ENCODE measurements at places on chromosomes 7 and 10.

DNA sequence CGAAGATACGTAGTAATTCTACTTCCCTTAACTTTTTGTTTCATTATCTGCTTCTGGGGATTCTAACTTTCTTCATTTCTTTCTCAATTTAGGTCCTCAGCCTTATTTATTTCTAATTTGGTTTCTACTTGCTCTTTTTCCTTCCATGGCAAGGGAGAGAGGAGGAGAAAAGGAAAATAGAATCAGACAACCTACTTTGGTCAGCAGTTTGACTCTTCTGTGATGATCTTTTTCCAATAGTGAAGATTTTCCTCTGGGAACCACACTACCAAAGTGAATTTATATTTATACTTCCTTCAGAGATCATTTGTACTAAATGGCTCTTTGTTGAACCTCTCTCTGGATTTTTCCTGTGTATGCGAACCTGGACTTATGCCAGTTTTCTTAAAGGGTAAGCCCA lies 90.2 kb downstream of the TMEM26 start:
- DNase-seq = no peak

GRCh38 chr10:109875151-109875568 lies 48.2 kb downstream of the XPNPEP1 start:
- DNase-seq = no peak

DNA sequence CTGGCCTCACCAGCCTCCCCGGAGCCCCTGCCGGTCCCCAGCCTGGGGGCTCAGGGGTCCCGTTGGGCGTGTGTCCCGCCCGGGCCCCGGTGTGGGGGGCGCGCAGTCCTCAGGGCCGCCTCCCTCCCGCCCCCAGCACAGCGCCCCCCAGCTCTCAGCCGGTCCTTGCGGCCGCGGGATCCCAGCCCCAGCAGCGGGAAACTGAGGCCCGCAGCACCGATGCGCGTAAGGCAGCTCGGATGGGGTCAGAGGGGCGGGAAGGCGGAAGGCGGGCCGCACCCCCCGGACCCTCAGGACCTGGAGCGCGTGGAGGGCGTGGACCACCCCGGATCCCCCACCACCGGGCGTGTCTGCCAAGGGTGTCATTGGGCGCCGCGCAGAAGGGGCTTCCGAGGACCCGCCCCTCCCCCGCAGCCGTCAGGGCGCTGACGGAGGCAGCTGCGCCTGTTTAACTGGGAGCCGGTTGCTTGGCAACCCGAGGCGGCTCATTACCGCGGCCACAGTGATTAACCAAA lies 14.9 kb downstream of the UNCX start:
- no peak for DNase-seq

DNA sequence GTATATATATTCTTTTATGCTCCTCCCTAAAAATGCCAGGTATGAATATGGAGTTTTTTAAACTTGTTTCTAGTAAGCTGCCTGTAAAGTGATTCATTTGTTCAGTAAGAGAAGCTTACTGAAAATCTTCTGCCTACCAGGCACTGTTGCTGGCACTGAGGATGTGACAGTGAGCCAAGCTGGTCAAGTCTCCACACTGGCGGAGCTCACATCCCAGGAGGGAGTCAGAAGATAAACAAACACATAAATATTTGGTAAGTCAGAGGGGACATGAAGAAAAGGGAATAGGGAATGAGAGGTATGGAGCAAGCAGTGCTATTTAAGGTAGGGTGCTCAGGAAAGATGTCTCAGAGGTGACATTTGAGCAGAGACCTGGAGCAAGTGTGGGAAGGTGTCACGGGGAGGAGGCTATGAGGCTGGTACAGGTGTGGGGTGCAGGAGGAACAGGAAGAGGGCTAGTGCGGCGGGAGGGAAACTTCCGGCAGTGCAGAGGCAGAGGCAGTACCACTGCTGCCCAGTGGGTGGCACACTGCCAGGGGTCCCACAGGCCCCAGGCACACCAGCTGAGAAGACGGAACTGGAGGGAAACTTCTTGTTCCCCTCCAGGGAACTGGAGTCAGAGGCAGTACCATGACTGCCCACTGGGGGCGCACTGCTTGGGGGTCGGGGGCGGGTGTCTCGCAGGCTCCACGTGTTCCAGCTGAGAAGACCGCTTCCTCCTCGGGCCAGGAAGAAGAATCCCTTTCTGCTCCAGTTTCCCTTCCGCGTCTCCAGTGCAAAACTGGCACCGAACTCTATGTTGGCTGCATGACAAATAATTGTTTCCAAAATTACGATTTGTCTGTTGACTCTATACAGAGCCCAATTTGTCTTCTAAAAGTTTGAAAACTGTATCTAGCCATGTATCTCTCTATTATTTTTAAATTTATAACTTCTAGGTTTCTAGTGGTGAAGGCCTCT lies 161.0 kb downstream of the TEX36 start:
- no peak for DNase-seq

DNA sequence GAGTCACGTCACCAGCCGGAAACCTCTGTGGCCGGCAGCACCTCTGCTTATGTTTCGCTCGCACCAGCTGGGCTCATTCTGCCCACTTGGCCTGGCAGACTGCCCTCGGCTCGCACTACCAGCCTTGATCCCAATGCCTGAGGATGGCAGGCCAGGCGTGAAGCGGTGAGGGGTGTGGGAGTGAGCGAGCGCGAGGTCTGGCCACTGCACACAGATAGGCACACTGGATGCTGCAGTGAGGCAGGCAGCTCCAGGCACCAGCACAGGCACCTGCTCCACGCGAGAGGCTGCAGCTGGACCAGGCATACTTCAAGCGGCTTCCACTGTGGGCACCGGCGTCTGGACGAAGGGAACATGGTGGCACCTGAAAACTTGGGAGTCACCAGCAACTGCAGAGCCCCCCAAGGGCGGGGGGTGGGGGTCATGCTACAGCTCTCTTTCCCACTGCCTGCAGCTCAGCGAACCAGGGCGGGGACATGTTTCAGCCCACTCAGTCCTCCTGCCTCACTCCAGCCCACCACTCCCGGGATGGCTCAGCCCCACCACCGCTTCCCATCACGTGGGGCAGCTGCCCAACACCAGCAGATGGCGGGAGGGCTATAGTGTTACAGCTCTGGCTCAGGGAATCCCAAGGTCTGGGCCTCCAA lies 5.4 kb upstream of the DMTF1 start:
- no peak for DNase-seq

- DNase-seq = no peak
These were observed 9.7 kb downstream of the ACADSB start for GRCh38 chr10:123018531-123018930.

DNA sequence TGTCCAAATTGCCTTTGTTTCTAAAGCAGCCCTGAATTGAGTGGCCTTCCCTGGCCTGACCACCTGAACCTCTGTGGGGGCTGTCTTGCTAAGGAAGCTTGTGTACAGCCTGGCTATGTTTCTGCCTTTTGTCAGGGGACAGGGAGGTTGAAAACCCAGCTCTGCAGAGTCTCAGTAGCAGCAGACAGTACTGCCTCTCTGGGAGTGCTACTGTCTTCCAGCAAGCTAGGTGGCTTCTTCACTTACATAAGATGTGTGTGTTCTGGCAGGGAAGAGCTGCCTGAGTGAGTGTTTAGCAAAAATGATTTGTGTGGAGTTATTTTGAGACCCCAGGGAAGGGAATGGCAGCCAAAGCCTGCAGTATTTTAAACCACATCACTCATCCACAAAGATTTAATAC lies 57.4 kb downstream of the LRRC4 start:
- DNase-seq = no peak

GRCh38 chr10:27635290-27635689 lies 110.3 kb downstream of the MKX start:
- no peak for DNase-seq

DNA sequence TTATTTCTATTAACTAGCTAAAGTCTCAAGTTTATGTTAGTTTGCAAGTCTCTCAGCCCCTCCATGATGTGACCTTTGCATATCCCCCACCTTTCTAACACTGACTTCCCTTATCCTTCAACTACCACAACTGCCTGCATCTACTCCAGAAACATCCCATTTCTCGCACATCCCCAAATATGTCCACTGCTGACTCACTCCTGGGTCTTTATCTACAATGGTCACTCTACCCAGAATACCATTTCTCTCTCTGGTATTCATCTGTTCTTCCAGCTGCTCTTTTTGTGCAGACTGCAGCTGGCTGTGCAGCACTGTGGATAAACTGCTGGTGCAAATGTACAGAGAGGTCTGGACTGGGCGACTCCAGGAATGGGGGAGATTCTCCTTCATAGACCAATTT lies 32.7 kb upstream of the PRSS1 start:
- DNase-seq = no peak

GRCh38 chr10:110822712-110823311 lies 48.9 kb upstream of the PDCD4 start:
- no peak for DNase-seq

GRCh38 chr7:30838008-30838407 lies 66.8 kb downstream of the MINDY4 start:
- DNase-seq = no peak

DNA sequence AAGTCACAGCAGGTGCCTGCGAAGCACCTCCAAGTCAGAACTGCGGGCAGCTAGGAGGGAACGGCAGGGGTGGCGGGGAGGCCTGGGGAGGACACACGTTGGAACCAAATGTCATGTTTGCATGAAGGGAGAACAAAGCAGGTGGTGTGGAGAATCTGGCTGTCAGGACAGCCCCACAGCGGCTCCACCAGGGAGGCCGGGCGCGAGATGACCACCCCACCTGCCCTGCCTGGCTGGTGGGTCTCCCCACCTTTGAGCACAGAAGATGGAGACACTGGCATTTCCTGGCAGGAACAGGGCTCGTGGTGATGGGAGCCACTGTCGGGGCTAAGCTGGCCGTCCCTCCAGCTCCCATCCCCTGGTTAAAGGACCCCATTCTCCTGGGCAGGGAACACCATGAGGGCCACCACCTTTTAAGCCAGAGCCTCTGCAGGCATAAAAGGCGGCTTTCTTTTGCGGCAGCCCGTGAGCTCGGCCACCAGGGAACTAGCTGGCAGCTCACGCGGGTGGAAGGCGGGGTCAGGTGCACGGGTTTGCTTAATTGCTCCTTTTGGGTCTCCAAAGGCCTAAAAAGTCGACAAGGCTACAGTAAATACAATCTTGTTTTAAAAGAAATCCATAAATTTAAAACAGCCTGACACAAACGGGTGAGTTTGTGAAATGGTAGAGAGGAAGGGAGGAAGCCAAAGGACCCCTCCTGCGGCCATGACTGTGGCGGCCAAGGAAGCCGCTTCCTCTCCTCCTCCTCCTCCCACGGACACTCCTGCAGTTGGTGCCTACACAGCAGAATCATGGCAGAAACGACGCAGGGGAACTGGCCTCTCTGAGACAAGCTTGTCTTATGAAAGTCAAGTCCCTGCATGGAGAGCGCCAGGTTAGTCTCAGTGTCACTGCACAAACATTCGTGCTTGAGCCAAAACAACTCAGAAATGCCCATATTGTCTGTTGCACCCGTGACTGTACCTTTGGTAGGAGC lies 213.8 kb downstream of the DNAJB6 start:
- DNase-seq = no peak

GRCh38 chr7:105940109-105940508 lies 23.0 kb upstream of the CDHR3 start:
- no peak for DNase-seq

DNA sequence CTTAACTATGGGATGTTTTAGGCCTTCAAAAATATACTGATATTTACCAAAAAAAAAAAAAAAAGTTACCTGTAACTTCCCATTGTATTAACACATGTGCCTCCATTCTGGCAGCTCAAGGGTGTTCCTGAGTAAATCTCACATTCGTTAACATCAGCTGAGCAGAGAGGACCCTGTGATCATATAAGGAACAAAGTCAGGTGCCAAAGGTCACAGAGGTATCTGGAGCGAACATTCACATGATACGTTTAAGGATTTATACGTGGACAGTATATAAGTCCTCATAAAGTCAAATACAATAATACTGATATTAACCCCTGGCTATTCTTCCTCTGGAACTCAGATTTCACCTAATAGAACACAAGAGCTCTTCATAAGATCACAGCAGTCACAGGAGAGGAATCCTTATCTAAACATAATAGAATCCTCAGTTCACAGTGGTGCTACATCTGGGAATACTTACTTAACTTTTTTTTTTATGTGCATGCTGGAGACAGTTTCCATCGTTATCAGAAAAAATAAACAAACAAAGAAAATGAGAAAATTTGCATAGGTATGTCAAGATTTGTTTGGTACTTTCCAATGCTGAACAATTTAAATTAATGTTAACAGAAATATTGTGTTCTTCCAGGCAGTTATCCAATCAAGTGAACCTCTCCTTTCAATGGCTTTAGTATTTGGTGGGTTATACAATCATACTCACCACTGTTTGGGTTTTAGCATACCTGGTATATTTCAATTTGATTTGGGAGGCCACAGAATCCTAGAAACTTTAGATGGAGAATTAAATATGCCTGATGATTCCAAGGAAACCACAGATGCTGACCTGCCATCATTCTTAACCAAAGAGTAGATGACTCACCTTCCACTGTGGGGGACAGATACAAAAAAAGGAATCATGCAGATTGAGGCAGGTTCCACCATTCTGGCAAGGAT lies 6.6 kb downstream of the CUBN start:
- no peak for DNase-seq

DNA sequence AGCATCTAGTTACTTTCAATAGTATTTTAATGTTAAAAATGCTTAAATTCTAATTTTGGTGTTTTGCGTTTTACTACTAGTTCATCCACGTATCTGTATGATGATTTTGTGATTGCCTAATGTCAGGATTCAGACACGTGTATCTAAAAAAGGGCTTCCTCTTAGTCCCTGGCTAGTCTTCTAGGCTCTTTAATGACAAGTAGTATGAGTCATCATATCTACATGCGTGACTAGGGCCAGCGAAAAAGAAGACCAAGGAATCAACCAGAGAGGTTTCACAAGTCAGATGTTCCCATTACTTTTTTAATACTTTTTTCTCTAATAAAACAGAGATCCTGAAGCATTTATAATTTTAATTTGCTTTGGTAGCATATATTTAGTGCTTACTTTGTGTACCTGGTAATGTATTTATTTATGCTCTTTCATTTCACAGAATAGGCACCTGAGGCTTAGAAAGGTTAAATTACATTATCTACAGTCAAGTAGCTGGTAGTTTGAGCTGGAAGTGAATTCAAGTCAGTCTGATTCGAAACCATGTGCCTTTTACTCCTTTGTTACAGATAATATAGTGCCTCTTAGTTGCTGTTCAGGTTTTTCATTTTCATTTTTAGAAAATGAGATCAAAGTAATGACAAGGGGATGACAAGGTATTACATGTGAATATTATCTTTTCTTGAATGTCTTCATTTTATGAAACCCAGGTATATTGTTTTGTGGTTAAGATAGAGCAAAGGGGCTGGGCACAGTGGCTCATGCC lies 140.3 kb downstream of the FOXP2 start:
- no peak for DNase-seq

DNA sequence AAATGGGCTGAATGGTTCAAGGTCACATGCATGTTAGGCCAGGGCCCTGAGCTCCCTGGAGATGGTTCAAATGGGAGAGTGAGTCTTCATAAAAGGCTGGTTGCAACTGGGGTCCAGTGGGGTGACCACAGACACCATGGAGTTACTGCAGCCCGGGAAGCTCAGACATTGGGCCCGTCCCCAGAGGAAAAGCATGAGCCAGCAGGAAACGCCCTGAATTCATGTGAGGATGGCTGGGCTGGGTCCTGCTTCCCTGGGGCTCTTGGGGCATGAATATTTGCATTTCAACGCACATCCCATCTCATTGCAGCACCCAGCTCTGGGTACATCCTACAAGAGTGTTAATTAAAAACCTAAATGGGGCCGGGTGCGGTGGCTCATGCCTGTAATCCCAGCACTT lies 549.0 kb downstream of the TCERG1L start:
- no peak for DNase-seq

GRCh38 chr7:75534727-75535307 lies 42.7 kb downstream of the SPDYE5 start:
- no peak for DNase-seq

- DNase-seq = no peak
These were observed 32.6 kb downstream of the USP6NL start for GRCh38 chr10:11578802-11579255.

Measured in NCI-H1417 treated with DMSO at 0.1 percent for 48 hours (cell line).